ENCODE measurements at places on chromosomes 5 and 9. TPM values are rescaled to one million over a fixed set of nuclear protein-coding genes. Genes with fewer than 3 reads are reported as not detected.
A peak's percentile ranks its signal among the peaks of the same experiment; 100 is the strongest.

BICD2 gene
- 31.8 TPM for total RNA-seq

ROPN1L gene
- total RNA-seq = 0.59 TPM

DNA sequence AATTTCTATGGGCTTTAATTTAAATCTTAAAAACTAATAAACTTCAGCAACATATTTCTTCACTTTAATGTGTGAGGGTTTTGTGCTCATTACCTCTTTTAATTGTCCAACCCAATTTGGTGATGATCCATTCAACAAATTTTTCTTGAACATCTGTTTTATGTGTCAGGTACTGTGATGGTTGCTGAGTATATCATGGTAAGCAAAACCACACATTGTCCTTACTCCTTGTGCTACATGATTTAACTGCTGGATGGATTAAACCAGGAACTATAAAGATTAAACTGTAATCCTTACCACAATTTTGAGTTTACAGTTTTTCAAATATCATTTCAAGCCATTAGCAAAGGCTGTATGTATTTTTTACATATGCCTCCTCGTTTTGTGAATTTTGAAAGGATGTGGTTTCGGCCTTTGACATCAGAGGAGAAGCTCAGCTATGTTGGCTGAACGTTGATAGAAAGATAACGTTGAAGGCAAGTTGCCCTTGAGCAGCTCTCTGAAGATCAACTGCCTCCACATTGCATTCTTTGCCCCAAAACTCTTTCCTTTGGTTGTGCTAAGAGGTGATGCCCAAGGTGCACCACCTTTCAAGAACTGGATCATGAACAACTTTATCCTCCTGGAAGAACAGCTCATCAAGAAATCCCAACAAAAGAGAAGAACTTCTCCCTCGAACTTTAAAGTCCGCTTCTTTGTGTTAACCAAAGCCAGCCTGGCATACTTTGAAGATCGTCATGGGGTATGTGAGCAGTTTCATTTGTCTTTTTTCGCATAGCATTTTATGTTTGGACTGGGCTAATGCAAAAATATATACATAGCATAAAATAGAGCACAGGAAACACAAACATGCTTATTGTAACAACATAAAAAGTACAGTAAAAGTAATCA, at the start of gene ITK:
ITK (plus strand) TSS at position 467 of the 891 bp plus-strand sequence; CDS start at position 605, 138 bp downstream.
- DNase-seq = no peak

GRCh38 chr5:116084287-116084691, 536 bp upstream of the COMMD10 start:
- DNase-seq = peak; percentile 73

DNA sequence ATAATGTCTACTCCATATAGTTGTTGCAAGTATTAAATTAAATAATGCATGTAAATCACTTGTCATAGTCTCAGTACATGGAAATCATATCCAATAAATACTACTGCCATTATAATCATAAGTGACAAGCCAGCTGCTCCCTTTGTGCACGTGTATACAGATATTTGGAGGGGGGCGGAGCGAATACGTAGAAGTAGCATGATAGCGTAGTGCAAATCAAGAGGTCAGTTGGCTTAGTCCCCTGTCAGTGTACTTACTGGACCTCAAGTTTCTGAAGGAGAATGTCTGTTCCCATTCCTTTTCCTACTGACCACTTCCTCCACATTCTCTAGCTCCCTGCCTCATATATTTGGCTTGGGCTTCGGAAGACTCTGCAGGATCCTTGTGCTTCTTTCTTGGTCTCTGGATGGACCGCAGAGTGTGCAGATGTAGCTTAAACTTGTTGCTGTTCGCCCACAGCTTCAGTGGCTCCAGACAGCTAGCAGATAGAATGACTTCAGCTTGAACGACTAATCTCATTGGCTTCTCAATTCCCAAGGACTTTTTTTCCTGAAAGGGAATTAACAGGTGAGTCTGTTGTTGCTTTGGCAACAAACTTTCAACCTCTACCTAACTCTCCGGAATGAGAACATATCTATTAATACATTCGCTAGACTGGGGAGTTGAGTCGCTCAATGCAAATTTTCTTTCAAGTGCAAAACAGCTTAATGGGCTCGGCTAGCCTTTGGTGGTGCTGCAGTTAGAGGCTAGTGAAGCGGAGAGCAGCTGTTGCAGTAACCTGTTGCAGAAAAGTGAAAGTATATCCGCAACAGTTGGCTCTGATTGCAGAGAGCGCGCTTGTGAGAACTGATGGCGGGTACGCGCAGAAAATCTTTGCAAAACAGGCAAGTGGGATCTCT, at the start of gene PCDHB1:
PCDHB1 (plus strand) TSS at position 753 of the 899 bp plus-strand sequence; CDS start at position 850, 97 bp downstream.
- DNase-seq = peak; percentile 10
